Activated CD4-positive, alpha-beta T cell treated with anti-CD3 and anti-CD28 coated beads, Interleukin-2, amount 10 ng/mL, durations not matched to agents 7 days and 5 days (primary cell): ENCODE measurements at places on chromosomes 3 and 15. TPM values are rescaled to one million over a fixed set of nuclear protein-coding genes. Genes with fewer than 3 reads are reported as not detected.

LIPH gene
- total RNA-seq = not detected

WDR72 gene
- not detected for total RNA-seq

LARP6 gene
- total RNA-seq = not detected

- DNase-seq = no peak
Observed at GRCh38 chr3:29514912-29515311, 234.0 kb downstream of the RBMS3 start.

GRCh38 chr15:94015324-94015723 lies 216.0 kb upstream of the MCTP2 start:
- DNase-seq = no peak

DNA sequence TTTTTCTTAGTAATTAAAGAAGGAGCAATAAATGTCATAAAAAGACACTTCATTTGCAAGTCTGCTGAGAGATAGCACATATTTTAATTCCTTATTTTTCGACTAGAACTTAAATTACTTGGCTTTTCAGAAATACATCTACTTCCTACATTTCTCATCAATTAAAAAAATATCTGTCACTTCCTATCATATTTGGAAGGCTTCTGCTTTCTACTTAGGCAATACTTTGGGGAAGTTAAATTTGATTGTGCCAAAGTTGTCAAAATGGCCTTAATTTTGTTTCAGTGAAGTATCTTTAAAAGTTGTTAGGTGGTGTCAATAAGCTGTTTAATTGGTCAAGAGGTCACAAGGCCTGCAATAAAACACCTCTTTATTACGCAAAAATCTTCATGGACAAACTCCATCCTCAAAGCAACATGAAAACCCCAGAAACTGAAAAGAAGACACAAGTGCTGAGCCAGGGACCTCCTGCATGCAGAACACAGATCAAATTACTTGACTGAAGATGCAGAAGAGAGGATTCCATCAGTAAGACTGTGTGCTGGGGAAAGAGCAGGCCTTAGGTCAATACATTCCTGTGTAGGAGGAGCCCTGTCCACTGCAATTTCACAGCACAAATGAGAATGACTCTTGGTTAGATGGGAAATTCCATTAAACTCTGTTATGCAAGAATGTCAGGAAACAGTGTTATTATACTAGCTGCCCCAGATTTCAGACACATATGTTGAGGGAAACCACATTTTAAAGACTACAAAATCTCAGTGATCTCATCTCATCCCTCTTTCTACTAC lies 48.0 kb upstream of the FSTL1 start:
- no peak for DNase-seq

DNA sequence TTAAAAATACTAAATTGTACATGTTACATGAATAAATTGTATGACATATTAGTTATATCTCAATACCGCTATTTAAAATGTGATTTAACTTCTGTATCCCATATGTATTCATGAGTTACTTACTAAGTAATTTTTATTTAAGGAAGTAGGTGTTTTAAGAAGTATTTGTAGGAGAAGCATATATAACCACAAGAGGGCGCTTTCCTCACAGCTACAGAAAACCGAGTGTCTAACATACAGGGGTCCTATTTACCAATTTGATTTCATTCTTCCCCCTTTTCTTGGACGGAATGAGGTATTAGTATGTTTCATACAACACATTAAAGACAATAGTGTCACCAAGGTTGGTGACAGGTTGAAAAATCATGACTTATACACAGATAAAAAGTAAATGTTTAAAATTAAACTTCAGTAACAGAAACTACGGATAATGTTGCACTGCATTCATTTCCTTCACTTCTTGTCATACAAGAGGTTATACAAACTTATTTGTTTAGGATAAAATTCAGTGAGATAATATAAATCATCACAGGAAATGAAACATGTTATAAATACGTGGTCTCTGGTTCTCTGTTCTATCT lies 253.6 kb downstream of the MAGI1 start:
- DNase-seq = no peak

DNA sequence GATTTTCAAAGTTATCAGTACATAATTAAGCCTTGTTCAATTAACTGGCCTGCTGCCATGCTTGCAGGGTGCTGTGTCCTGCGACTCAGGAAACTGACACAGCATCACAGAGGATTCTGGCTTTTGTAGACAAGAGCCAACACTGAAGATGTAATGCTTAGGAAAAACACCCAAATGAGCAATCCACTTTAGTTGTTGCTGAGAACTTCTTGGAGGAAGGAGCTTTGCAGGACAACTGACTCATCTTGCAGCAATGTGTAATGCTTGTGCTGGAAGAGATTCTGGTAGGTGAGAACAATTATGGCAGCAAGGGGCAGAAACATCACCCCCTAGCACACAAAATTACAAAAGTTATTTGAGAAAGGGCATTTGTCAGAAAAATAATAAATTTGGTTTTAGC lies 67.6 kb downstream of the NLGN1 start:
- DNase-seq = no peak

- no peak for DNase-seq
Observed at GRCh38 chr15:93300796-93301195, 211.8 kb upstream of the RGMA start.

DNA sequence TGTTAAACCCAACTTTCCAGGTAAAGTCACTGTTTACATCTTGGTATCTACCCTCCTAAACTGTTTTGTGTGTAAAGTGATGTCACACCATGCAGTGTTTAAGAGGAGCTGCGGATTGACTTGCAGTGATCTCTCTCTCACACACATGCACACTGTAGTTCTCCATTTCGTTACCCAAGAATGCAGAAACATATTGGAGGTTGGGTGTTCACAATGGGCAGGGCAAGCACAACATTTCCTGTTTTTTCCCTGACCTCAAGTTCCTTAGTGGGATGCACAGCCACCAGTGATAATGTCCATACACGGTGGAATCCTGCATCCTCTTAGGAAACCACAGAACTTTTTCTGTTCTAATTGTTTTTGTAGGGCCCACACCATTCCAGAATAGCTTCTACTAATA lies 85.3 kb upstream of the CFAP20DC start:
- no peak for DNase-seq
